Hematopoietic multipotent progenitor cell treated with erythropoietin and hydrocortisone succinate and interleukin-3 and kit ligand, for 8 days (in vitro differentiated cells): ENCODE measurements at places on chromosomes 5 and 9.

GRCh38 chr5:58804291-58804690 is 221.4 kb downstream of the RAB3C start:
- no peak for DNase-seq

GRCh38 chr5:135708481-135709207 is 125.8 kb upstream of the SLC25A48 start:
- DNase-seq = no peak

- DNase-seq = no peak
These were observed 60.8 kb downstream of the PFDN1 start for GRCh38 chr5:140242099-140242498.

GRCh38 chr5:40904994-40905306 is 4.3 kb upstream of the C7 start:
- DNase-seq = no peak

DNA sequence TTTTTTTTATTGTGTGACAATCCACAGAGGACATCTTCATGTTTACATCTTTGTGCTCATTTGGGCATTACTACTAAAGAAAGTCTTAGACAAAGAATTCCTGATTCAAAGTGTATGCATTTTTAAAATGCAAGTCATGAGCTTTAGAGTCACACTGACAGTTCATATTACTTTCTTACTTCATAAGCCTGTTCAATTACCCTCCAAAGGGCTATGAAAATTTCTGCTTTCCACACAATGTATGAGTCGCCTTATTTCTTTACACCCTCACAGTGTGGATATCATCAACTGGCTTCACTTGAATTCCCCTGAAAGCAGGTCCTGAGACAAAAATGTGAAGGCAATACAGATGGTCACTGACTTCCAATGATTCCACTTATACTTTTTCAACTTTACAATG is 280.4 kb upstream of the PTGER4 start:
- DNase-seq = no peak

DNA sequence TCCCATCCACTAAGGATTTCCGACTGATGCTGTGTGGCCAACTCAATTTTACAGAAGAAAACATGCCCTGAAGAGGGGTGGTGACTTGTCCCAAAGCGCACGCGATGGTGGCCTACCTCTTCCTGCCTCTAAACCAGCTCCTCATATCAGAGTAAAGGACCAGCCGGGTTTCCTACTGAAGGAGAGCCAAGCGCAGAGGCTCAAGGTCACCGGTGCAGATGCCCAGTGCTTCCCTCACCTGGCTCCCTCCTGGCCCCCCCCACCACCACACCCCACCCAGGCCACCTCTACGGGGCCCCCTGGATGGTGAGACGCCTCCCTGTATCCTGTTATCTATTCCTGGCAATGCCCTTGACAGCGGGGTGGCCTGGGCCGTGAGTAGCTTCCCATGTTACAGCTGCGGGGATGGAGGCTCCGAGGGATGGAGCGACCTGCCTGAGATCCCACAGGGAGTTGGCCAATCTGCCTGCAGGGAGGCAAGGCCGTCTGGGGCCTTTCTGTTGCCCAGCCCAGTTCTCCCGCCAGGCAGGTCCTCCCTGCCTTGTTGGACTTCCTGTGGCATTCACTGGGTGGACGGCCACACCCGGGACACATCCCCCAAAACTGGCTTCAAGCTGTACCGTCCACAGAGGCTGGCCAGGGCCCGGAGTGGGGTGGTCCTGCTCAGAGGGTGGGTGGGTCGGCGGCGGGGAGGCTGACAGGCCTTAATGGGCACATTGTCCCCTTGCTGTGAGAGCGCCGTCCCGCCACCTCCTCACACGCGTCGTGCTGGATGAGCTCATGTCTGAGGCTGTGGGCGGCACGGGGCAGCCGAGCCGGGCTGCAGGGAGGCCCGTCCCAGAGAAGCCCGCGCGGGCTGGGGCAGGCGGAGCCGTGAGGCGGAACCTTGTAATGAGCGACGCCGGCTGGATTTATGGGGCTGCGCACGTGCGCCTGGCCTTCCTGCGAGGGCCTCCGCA is 72.5 kb downstream of the MACROH2A1 start:
- no peak for DNase-seq

GRCh38 chr9:125889112-125889475 is 141.9 kb downstream of the PBX3 start:
- peak; percentile 55 for DNase-seq

DNA sequence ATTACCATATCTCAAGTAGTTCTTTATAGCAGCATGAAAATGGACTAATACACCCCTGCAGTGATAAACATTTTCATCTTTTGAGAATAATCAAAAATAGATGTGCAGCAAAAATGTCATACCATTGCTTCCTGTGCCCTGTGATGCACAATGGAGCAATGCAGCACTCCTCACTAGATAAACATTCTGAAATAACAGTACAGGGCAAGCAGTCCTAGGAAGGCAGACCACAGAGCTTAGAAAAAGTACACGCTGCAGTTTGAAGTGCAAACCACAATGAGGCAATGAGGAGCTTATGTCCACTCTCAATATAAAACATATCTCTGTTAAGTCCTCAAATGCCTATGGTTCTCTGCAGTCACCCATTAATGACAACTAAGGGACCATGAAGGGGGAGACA is 367.6 kb downstream of the PDE4D start:
- no peak for DNase-seq

GRCh38 chr9:129145841-129146292 is 32.2 kb downstream of the IER5L start:
- DNase-seq = no peak

- peak; percentile 93 for DNase-seq
These were observed 13.6 kb downstream of the PDE6A start for GRCh38 chr5:149930749-149931574.

GRCh38 chr9:90044710-90045151 is 439.9 kb downstream of the GADD45G start:
- DNase-seq = no peak

DNA sequence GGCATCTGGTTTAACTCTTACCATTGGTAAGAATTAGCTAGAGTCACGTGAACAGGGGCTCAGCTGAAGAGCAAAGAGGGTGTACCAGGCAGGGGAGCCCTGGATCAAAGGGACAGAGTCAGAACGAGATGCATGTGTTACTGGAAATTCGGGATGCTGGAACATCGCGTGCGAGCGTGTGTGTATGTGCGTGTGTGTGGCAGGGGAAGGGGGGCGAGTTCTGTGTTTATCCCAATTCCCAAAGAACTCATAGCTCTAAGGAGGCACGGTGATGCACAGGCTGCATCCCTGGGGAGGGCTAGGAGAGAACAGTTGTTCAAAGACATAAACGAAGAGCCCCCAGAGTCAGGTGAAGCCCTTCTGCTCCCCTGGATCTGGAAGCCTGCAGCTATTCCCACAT is 353.3 kb downstream of the GADD45G start:
- DNase-seq = no peak

DNA sequence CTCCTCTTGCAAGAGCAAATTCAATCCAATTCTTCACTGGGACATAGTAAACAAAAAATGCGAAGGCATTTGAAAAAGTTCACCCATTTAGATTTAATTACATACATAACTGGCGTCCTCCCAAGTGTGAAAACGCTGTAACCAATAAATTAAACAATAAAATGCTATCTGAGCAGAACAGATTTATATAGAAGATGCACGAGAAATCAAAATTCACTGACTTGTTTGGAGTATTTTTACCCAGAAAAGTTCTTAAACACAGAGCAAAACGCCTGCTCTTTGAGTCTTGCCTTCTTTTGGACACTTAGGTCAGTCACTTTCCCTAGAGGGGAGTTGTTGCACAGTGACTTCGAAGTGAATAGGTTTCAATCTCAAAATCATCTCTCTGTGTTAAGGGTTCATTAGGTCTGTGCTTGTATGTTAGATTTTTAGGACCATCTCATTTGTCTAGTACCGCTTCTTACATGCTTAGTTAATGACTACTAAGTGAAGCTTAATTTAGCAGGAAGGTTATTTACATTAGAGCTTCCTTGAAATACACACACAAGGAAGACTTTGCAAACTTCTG is 1.9 kb downstream of the ALDH1A1 start:
- peak; percentile 30 for DNase-seq

- no peak for DNase-seq
These were observed 249.3 kb downstream of the GAS1 start for GRCh38 chr9:86697999-86698398.

- no peak for DNase-seq
These were observed 425.7 kb upstream of the CYLC2 start for GRCh38 chr9:102569436-102569835.

DNA sequence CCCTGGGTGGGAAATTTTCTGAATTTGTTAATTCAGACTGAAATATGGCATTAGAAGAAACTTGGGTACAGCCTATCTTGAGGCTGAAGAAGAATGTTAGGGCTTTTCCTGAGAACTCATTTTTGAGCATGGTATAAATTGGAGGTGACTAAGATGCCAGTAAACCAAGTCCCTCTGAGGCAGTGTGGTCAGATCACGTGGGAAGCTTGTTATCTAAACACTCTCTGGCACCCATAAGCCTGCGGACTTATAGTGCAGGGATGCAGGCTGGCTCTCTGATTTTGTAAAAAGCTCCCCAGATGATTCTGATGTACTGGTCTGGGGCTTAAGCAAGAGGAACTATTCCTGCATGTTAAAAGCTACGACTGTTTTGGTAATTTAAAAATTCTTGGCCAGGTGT is 34.3 kb downstream of the MTMR12 start:
- peak; percentile 84 for DNase-seq

DNA sequence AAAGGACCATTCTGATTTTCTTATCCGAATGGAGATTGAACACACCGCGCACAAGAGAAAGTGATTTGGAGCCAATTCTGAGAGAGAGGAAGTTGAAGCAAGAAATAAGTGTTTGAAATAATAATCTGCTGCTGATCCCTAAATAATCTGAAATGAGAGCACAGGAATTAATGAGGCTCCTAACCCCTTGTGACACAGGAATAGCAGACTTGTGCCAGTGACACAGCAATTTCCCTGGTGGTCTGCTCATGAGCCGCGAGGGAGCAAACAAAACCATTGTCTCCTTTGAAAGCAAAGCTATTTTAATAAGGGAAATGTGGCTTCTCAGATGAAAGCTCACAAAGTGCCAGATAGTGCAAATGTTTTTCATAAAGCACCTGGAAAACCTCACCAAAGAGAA is 936.1 kb upstream of the WWC1 start:
- DNase-seq = no peak

GRCh38 chr5:138832218-138832617 is 42.9 kb downstream of the LRRTM2 start:
- DNase-seq = no peak

- peak; percentile 19 for DNase-seq
These were observed 517 bp upstream of the EXOSC2 start for GRCh38 chr9:130693101-130693425.

DNA sequence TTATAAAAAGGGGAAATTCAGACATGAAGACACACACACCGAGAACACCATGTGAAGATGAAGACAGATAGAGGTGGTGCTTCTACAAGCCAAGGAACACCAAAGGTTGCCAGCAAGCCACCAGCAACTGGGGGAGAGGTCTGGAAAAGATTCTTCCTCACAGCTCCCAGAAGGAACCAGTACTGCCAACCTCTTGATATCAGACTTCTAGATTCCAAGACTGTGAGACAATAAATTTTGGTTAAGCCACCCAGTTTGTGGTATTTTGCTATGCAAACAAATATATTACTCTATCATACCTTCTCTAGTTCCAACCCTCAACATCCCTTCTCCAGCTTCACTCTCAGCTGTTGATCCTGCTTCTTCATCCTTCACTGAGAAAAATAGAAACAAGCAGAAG is 451.1 kb downstream of the EBF1 start:
- no peak for DNase-seq
